ENCODE measurements at places on chromosomes 12 and 14.
A peak's percentile ranks its signal among the peaks of the same experiment; 100 is the strongest.

- no peak for DNase-seq
Observed at GRCh38 chr12:1456885-1457284, 137.5 kb downstream of the FBXL14 start.

DNA sequence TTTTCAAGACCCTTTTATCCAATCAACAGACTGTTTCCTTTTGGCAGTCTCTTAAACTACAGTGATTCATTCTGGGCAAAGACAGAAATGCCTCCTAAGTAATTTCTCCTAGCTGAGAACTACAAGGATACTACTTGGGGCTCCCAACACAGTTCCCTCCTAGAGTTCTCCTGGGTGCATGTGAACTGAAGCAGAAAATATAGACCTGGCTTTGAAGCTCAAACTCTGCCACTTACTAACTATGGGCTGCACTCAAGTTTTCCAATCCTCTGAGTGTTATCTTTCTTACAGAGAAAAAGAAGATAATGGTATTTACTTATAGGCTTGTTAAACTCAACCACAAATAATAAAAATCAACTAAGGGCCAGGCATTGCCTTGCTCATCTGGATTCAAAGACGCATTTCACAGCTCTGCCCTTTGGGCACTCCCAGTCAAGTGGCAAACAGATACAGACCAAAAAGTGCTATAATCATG, 97.6 kb downstream of the EFCAB11 start:
- DNase-seq: peak; percentile 31

DNA sequence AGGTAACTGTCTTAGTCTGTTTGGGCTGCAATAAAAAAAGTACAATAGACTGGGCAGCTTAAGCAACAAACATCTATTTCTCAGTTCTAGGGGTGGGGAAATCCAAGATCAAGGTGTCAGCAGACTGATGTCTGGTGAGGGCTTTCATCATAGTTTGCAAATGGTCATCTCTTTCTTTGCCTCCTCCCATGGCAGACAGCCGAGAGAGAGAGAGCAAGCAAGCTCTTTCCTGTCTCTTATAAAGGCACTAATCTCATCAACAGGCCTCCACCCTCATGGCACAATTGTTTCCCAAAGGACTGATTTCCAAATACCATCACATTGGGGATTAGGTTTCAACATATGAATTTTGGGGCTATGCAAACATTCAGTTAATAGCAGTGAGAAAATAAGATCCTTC, 445.6 kb upstream of the FLRT2 start:
- no peak for DNase-seq

DNA sequence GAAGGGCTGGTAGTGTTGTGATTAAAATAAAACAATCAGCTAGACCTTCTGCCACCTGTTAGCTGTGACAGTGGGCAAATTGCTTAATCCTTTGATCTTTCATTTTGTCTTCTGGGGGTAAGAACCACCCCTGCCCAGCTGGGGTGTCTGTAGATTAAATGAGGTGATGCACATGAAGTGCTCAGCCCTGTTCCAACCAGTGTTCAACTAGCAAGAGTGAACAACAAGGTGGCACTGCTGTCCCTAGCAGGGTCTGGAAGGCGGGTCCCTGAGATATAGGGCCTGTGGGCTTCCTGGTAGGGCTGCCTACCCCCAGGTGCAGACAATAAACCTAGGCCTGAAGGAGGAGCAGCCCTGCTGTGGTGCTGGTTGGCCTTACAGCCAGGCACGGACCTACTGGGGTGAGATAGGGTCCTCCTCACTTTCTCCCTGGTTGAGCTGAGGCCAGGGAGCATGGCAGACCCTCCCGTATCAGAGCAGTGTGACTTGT, 60.6 kb downstream of the ARL6IP4 start:
- no peak for DNase-seq

DNA sequence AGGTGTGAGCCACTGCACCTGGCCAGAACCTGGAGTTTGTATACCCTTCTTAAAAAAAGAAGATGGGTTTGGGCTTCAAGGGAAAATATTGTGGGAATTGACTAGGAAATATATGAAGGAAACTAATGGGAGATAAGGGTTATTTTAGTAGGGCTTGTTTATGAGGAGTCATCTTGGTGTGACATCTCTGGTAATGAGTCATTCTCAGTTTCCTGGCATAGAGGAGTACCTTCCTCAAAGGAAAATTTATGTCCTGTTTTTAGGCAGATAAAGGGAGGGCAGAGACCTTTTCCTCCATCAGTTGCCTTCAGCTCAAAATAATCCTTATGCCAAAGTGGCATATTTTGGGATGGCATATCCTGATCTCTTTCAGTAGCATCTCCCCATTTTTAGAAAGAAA, 30.6 kb upstream of the NFKBIA start:
- DNase-seq: no peak

- DNase-seq: no peak
Observed at GRCh38 chr12:72271451-72272090, 599 bp upstream of the TRHDE start.

GRCh38 chr14:57492859-57493258, 798 bp downstream of the CCDC198 start:
- peak; percentile 14 for DNase-seq

- DNase-seq: no peak
Observed at GRCh38 chr14:98512501-98513251, 759.3 kb downstream of the BCL11B start.

DNA sequence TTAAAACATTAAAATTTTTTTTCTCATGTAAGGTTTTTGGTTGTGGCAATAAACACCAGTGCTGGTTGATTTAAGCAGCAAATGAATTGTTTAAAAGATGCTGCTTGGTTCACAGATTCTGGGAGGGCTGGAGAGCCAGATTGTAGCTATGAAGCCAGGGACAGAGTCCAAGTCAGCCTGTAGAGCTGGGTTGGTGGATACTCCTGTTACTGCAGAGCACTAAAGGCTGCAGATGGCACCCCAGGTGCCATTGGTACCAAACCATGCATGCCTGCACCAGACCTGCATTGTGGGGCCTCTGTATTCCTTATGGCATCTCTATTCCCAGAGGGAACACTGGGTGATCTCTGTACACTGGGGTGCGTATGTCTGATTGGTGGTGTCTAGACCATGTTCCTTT, 113.3 kb downstream of the SNAPC1 start:
- no peak for DNase-seq

DNA sequence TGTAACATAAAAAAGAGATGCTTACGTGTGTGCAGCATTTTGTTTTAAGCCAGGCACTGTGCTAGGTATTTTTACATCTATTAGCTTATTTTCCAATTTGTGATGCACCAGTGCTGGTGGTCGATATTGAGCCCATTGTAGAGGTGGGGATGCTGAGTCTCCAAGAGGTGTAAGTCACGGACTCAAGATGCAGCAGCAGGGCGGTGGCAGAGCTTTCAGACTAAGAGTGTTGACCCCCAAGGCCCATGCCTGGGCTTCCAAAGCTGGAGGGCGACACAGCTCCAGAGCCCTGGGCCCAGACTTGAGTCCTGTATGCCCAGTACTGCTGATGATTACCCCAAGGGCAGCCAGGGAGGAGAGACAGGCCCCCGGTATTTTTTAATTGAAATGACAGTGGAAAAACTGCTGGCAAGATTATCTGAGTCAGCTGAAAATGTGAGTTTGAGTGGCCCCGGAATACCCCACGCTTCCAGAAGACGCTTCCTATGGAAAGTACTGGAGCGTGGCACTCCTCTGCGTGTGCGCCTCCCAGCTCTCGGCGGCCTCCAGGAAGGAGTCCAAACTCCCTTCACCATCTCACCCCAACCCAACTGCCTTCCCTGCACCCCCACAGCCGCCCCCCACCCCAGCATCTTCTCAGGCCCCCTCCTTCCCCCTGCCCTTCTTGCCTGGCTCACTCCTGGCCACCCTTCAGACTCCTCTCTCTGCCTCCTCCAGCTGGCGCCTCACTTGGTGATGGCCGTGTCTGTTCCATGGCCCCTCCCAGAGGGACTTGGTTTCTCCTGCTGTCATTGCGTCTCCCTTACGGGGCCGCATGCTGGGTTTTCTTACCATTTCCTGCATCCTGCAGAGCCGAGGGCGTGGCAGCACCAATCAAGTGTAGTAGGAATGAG, 40.7 kb downstream of the ELK3 start:
- DNase-seq: no peak

GRCh38 chr14:60233251-60233650, 15.8 kb upstream of the PPM1A start:
- no peak for DNase-seq

- no peak for DNase-seq
Observed at GRCh38 chr12:39773266-39773665, 153.7 kb upstream of the ABCD2 start.

DNA sequence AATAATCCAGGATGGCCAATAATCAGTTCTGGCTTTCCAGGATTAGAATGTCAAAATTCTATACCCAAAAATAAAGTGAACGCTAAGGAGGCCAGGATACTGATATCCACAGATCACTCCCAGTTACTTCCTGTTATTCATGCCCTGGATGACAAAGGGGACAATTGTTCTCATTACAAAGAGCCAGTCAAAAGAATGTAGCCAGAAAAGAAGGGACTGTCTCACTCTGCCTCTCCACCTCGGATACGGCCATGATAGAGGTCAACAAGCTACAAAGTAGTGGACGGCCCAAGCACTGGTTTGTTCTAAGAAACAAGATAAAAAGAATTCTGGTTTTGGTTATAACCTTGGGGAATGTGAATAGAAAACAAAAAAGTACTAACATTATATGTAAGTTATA, 116.1 kb upstream of the ATF7IP start:
- no peak for DNase-seq

DNA sequence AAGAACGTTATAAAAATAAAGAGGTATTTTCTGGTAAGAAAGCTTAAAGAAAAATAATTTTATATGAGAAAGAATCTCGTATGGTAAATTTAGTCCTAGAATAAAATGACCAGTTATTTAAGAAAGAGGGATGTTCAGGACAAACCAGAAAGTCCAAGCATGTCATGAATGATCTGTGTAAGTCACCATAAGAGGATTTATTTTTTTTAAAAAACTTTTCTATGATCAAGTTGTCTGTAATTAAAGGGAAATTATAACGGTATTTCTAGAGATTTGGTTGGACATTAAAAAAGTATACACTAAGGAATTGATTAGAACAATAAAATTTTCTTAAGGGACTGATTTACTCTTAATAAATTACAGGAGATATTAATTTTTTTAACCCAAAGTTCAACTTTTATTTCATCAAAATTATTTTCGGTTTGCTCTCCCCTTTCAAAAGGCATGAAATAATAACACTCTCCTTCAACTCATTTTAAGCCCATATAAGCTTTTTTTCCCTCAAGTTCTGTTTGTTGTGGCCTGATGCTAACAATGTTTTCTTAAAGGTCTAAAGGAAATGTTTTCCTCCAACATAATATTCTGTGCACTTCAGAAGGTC, 49.9 kb upstream of the CPSF6 start:
- no peak for DNase-seq

GRCh38 chr14:104094056-104094708, 8.7 kb downstream of the ASPG start:
- no peak for DNase-seq

DNA sequence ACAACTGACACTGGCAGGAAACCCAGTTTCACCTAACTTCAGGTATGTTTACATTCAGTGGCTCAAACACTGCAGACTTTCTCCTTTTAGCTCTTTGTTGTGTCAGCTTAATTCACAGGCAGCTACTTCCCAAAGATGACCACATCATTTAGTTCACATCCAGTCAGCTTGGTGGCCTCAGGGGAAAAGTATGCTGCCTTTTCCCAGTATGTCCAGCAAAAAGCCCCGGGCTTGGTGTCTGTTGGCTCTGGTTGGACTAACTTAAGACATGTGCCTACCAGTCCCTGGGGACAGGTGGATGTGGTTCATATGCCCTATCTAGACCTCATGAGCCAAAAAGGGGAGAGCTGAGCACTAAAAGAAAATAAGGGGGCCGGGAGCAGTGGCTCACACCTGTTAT, 56.4 kb downstream of the GOLGA5 start:
- no peak for DNase-seq

GRCh38 chr12:26514364-26514763, 318.6 kb downstream of the ITPR2 start:
- DNase-seq: no peak

GRCh38 chr14:100709289-100710284, 17.1 kb upstream of the DLK1 start:
- no peak for DNase-seq

GRCh38 chr12:2341871-2342270, 289.1 kb downstream of the CACNA1C start:
- DNase-seq: no peak

GRCh38 chr12:118166946-118167345, 31.0 kb downstream of the PEBP1 start:
- DNase-seq: no peak

DNA sequence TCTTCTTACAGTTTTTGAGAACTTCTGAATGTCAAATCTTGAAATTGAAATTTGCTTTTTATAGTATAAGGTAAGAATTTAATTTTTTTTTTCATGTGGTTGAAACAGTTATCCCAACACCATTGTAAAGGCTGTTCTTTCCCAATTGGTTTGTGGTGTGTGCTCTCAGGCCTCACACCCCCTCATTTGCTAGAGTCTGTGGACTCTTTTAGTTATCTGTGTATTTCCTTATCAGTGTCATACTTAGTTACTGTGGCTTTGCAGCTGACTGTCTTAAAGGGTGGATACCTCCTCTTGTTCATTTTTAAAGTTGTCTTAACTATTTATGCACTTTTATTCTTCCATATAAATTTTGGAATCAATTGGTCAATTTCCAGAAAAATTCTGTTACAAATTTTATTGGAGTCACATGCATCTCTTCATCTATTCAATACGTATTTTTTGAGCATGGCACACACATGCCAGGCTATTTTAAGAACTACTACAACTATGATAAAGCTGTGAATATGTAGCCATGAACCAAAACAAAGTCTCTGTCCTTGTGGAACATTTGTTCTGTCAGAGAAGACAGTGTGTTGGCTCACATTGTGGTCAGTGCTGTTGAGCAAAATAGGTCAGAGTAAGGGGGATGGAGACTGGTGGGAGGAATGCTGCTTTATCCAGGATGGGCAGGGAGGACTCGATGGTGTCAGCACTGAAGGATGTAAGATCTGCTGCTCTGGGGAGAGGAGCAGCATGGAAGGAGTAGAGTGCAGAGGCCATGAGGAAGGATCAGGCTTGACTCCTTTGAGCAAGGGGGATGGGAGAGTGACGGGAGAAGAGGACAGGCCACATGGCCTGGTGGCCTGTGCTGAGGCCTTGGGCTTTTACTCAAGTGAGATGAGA, 24.1 kb downstream of the FGF23 start:
- no peak for DNase-seq

DNA sequence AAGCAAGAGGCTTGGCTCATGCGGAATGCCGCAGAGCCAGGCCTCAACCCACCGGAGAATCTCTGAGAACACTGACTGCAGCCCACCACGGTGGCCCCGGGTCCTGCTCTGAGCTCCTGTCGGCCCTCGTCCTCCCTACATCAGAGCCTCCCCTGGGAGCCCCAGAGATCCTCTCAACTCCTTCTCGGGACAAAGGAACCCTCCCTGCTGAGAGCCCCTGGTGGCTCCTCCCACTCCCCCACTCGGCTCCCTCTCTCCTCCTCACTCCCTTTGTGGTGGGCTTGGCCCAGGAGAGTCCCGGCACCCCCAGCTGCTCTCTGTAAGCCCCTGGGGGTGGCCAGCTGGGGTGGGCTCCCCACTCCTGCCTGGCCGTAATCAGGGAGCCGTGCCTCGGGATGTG, 11.1 kb upstream of the INF2 start:
- DNase-seq: no peak

- no peak for DNase-seq
Observed at GRCh38 chr12:1916371-1917171, 1.9 kb downstream of the CACNA2D4 start.

Measured in epithelial cell of prostate (primary cell).